ENCODE measurements at places on chromosomes 1 and 21.

GRCh38 chr1:101161619-101162018 is 75.2 kb upstream of the S1PR1 start:
- H3K36me3 ChIP-seq: no peaks in the 10 kb centered on the region
- H3K4me3 ChIP-seq: no peak overlapping the region
- H3K4me1 ChIP-seq: no peaks in the 10 kb centered on the region

GRCh38 chr1:110570307-110570706 is 35.9 kb downstream of the KCNA2 start:
- no peaks in the 10 kb centered on the region for H3K27me3 ChIP-seq
- no peak overlapping the region for H3K4me3 ChIP-seq
- no peak for DNase-seq
- H3K4me1 ChIP-seq: no peaks in the 10 kb centered on the region

DNA sequence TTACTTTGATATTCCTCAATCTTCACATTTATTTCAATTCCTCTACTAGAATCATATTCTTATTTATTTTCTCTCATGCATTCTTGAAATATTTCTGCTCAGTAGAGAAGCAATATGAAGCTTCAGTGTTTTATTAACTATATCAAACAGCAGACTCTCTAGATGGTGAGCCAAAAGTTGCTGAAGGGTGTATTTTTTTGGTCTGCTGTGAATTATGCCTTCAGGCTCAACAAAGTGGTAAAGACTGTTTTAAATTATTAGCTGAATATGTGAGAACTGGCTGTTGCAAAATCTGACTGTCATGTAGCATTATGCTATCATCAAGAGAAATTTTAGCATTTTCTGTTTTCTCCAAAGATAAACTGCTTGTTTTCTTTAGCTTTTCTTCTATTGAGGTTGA is 24.9 kb upstream of the CDC42BPA start:
- H3K4me1 ChIP-seq: no peaks in the 10 kb centered on the region
- no peak for DNase-seq
- H3K4me3 ChIP-seq: no peak overlapping the region
- H3K27me3 ChIP-seq: no peaks in the 10 kb centered on the region

- H3K4me3 ChIP-seq: no peak overlapping the region
- H3K36me3 ChIP-seq: no peaks in the 10 kb centered on the region
- no peaks in the 10 kb centered on the region for H3K4me1 ChIP-seq
- H3K27ac ChIP-seq: no peak overlapping the region
Observed at GRCh38 chr1:74530892-74531291, 18.5 kb upstream of the LRRC53 start.

DNA sequence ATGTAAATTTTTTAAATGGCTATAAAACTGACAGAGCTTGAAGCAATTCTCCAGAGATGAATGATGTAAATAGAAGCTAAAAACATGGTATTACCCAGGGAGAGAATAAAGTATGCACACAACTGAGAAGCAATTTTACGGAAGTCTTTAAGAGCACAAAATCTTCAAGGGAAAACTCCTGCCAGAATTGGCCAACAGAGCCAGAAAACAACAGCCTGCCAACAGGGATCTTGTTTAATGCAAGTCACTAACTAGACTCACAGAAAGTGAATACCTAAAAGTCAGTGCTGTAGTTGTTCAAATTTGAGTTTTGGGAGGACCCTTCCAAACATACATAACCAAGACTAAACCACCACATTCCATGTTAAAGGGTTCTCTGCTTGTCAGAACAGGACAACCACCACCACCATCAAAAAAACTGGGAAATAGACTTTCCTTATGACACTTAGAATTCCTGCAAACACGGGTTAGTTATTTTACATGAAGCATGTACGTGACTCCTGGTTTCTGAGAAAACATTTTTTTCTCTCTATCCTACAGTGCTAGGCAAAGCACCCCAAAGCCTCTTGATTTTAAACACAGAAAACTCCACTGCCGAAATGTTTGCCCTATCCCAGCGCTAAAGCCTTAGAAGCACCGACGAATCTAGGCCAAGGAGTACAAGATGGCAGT is 1.6 kb downstream of the EPS15 start:
- H3K36me3 ChIP-seq: 0 out of 2 replicates have a peak, but pooled peaks cover 3% of the 10 kb centered on the region
- no peaks in the 10 kb centered on the region for H3K27me3 ChIP-seq
- H3K4me1 ChIP-seq: peaks cover 20% of the 10 kb centered on the region
- no peak for DNase-seq

DNA sequence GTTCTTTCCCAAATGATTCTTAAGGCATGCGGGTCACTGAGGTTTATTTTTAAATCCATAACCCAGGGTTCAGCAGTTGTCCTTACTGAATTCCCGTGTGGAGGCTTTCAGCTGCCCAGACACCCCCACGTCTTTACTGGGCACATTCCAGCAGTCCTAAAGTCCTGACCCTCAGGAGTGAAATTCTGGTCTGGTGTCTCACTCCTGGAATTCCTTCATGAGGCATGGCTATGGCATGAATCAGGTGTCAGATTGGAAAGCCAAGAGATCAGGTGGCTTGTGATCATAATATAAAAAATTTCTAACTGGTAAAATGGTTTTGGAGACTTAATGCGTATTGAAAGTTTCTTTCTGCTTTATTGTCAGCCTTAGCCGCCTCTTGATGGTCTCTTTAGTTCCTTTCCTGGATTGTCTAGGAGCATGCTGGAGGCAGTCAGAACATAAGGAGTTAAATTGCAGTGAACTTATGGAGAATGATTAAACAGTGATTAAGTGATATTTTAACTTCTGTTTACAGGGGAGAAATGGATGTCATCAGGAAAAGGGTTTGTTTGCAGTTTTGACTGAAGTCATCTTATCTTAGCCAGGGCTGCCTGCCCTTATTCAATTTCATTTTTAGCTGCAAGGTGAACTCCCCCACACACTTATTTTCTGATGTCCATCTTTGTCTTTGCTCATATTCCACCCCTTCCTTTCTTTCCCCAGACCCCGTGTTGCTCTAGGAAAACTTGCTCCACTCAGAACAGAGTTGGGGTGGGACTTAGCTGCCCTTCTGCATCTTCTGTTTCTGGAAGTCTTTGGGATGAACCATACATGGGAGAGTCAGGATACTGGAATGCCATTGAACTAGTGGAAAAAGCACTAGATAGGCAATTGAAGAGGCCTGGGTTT is 25.7 kb upstream of the MACF1 start:
- peaks cover 6% of the 10 kb centered on the region for H3K4me1 ChIP-seq
- H3K4me3 ChIP-seq: no peak overlapping the region
- H3K27ac ChIP-seq: no peak overlapping the region
- no peak for DNase-seq
- H3K27me3 ChIP-seq: no peaks in the 10 kb centered on the region
- H3K36me3 ChIP-seq: no peaks in the 10 kb centered on the region

DNA sequence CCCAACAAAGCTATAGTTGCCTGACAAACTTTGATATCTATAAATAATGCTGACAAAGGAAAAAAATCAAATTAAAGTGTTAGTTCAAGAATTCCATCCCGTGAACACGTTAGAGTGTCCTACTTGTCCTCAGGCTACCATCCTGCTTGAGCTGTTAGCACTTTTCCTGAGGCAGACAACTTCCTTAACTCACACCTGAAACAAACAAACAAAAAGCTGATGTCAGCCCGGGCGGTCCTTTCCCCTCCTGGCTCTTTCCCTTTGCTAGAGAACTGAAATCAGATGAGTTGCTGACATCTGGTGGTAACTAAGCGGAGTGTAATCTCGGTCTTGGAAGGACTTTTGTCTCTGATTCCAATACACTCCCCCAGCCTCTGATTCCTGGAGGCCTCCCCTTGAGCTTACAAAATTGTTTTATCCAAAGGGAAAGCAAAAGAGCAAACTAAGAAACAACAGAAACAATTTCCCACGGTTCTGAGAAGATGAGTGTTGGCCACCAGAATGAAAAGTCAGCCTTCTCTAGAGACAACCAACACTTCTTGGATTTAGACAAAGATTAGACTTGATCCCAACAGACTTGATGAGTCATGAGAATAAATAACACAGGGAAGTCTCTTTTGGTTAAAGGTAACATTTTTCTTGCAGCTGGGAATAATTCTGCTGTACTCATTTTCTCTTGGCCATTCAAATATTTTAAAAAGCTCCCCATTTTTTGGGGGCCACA is 135.4 kb downstream of the PROX1 start:
- no peaks in the 10 kb centered on the region for H3K4me1 ChIP-seq
- no peak overlapping the region for H3K4me3 ChIP-seq
- DNase-seq: no peak
- H3K27me3 ChIP-seq: no peaks in the 10 kb centered on the region

DNA sequence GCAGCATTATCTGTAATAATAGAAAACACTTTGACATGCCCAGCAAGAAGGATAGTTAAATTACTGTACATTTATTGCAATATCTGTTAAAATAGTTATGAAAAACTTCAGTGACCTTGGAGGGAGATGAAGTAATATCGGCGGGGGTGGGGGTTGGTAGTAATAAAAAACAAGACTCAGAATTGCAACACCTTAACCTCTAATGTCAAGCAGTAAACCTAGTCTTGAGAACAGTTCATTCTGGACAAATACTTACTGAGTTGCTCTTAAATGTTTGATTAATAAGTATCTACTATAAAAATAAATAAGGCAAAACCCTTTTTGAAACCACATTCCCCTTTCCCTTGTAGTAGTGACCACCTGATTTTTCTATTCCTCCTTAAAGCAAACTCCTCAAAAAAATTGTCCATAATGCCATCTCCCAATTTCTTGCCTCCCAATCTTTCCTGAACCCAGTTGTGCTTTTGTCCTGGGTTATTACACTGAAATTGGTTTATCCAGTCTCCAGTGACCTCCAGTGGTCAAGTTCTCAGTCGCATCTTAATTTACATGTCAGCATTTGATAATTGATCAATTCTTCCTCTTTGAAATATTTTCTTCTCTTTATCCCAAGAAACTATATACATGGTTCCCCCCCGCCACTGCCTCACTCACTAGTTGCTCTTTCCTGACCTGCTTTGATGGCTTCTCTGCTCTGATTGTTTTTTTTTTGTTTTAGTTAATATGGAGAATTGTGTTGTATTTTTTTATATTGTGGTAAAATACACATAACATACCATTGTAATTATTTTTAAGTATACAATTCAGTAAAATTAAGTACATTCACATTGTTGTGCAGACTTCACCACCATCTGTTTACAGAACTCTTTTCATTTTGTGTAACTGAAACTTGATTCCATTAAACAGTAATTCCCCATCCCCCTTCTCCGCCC is 36.8 kb downstream of the RAP1A start:
- no peak for DNase-seq
- no peak overlapping the region for H3K27ac ChIP-seq
- no peak overlapping the region for H3K4me3 ChIP-seq
- H3K36me3 ChIP-seq: no peaks in the 10 kb centered on the region
- peaks cover 21% of the 10 kb centered on the region for H3K4me1 ChIP-seq

- peaks cover 32% of the 10 kb centered on the region for H3K27me3 ChIP-seq
- H3K27ac ChIP-seq: no peak overlapping the region
Observed at GRCh38 chr1:9201401-9202239, 33.0 kb upstream of the H6PD start.

Measured in GM12878 (cell line).